ENCODE measurements at places on chromosomes 16 and 17. TPM values are rescaled to one million over a fixed set of nuclear protein-coding genes. Genes with fewer than 3 reads are reported as not detected.
A peak's percentile ranks its signal among the peaks of the same experiment; 100 is the strongest.

DNA sequence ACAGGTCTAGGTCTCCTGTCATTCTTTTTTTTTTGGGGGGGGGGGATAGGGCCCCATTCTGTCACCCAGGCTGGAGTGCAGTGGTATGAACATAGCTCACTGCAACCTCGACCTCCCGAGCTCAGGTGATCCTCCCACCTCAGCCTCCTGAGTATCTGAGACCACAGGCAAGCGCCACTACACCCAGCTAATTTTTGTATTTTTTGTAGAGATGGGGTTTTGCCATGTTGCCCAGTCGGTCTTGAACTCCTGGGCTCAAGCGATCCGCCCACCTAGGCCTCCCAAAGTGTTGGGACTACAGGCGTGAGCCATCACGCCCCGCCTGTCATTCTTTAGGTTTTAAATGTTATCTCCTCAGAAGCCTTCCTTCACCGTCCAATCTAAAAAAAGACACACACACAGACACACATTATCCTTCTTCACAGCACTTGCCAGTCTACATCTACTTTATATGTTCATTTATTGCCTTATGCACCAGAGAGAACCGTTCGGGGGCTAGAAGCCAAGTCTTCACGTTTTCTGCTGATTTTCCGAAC lies 694 bp downstream of the MRPL27 start:
- DNase-seq, result no peak

DNA sequence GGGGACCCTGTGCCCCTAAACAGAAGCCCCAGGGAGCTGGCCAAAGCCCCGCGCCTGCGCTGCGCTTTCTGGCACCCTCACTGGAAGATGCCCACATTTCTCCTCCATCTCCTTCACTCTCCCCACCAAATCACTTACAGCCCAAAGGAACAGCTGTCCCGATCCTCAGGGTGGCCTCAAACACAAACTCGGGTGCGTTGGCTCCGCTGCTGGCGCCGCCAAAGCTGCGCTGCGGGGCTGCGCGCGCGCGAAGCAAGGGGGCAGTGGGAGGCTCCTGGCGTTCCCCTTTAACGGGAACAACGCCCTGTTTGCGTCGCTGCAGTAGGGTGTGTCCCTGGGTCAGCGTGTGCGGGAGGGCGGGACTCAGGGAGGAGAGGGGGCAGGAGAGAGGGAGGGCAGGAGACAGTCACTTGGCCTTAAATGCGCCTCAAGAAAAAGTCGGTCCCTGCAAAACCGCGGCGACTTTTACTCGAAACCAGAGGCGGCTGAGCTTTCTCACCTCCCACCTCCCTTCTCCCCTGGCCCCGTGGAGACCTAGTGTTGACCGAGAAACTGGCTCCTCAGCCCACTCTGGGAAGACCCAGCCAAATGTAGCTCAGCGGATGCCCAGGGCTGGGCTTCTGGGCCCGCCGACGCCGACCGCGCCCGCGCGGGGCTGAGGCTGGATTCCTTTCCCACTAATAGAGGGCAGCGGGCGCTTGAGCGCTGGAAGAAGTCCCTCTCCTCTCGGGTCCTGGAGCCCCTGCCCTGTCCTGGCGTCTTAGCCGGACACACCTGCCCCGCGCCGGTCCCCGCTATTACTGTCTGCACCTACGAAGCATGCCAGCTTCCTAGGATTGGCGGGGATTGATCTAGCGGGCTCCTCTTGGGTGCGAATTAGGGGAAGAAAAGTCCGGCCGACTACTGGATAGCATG lies 2.6 kb downstream of the PMP22 start:
- peak; percentile 92 for DNase-seq

DNA sequence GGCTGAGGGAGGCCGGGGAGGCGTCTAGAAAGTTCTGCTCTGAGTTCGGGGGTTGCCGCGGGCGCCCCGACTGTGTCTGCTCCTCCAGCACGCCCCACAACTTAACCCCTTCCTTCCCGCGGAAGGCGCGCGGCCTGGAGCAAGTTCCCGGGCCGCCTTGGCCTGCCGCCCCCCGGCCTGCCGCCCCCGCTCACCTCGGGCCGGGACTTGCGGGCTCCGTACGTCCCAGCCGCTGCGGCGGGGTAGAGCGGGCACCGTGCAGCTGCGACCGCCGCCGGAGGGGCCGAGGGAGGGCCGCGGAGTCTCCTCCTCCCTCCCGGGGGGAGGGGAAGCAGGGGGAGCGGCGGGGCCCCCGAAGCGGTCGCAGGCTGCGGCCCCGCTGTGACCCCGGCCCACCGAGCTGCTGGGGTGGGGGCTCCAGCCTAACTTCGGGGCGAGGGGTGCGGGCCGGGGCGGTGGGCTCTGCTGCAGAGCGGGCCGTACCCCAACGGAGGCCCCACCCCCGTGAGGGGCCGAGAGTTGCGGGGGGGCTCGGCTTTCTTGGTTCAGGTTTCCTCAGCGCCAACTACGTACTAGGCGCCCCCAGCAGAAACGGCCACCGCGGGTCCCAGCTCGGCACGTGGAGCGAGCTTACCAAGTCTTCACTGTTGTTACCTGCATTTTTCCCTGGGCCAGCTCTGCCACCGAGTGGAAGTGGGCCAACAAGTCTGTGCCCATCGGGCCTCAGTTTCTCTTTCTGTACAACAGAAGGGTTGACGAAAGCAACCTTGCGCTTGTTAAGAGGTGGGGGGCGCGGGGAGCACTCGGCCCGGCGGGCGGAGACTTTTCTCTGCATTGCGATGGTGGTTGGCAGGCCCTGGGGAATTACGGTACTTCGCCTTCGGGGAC lies at the start of gene CCDC102A:
Gene CCDC102A, minus strand, starts transcription at position 266 of the 888 bp plus-strand sequence. CDS start 7,394 bp downstream, outside the sequence.
- no peak for DNase-seq

- DNase-seq, result peak; percentile 21
Observed at GRCh38 chr17:31494259-31495021, 103.0 kb downstream of the RAB11FIP4 start.

GRCh38 chr17:8222380-8222629 lies 11.9 kb upstream of the AURKB start:
- no peak for DNase-seq

Gene ZSCAN10
- 0.16 TPM for total RNA-seq

DNA sequence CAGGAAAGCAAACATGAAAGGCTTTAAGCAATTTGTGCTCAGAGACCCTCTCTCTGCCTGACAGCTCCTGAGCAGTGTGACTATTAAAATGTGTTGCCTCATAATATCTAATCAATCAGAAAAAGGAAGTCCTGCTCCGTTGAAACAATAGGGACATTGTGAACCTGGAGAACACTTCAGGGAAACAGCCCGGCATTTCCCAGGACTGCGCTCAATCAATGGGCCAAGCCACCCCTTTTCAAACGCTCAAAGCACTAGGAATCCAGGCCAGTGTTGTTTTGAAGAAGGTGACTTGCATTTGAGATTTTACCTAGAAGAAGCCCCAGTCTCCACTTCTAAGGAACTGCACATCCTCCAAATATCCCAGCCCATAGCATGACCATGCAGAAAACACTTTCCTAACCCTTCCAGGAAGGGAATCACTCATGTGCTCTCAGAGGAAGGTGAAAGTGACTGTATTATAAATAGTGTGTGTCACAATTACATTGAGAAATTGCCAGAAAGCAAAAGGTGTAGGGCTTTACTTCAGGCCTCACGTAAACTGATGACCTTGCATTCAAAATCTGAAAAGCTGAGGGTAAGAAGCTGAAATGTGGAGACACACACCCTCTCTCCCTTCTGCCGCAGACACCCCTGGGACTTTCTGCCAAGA lies 19.4 kb downstream of the CDRT4 start:
- no peak for DNase-seq

- no peak for DNase-seq
Observed at GRCh38 chr17:54968988-54969332, 395 bp downstream of the STXBP4 start.

Gene KCNG4
- total RNA-seq, result not detected

Gene CES1
- 4.9 TPM for total RNA-seq

- DNase-seq, result no peak
Observed at GRCh38 chr17:6046931-6047330, 23.2 kb upstream of the WSCD1 start.

GRCh38 chr16:66895999-66896398 lies 15.7 kb downstream of the PDP2 start:
- DNase-seq, result no peak

Gene HDAC5
- 24.4 TPM for total RNA-seq

DNA sequence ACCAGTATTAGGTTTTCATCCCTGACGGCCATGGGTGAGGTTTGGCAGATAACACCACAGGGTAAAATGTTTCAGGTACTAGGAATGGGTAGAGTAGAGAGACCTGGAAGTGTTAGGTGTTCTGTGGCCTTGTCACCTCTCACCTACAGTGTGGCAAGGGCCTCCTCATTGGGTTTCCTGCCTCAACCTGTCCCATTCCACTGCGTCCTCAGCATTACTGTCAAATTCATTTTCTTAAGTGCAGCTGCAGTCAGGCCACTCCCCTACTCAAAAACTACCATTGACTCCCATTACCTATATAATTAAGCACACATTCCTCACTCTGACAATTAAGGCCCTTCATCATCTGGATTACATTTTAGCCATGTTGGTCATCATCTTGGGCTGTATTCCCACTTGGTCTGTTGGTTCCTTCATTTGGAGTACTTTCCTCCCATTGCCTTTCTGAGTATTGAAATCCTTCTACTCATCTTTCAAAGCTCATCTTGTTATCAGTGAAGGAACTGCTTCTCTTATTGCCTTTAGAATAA lies 64.5 kb downstream of the NUP88 start:
- no peak for DNase-seq

DNA sequence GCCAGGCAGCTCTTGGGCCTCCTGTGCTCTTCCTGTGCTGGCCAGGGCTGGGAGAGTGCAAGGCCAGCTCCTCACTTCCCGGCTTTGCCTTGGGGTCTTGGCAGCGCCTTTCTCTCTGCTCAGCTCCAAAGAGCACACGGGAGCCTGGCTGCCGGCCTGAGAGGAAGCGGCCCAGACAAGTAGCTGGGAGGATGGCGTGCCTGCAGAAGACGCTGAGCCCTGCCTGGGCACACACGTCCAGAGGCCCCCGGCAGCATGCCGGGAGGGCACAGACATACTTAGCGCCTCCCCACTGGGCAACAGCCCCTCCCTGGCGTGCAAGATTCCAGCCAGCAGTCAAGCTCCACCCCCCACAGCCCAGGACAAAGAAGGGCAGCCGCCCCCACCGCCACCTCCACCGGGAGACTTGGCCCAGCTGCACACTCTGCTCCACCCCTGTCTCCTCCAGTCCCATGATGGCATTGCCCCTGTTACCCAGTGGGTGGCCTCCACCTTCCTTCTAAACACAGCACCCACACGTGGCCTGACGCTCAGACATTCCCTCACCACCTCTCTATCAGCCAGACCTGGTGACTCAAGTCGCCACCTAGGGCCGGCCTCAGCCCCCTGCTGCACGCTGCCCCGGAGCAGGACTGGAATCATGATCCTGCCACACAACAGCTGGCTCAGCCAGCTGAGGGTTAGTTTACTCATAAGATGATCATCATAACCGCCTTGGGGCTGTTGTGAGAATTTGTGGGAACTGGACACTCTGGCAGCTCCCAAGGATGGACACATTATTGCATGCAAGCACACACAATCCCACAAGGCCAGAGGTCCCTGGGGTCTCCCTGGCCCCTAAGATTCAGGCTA lies 12.4 kb downstream of the SGCA start:
- DNase-seq, result peak; percentile 95

Gene HSD17B2
- not detected for total RNA-seq

DNA sequence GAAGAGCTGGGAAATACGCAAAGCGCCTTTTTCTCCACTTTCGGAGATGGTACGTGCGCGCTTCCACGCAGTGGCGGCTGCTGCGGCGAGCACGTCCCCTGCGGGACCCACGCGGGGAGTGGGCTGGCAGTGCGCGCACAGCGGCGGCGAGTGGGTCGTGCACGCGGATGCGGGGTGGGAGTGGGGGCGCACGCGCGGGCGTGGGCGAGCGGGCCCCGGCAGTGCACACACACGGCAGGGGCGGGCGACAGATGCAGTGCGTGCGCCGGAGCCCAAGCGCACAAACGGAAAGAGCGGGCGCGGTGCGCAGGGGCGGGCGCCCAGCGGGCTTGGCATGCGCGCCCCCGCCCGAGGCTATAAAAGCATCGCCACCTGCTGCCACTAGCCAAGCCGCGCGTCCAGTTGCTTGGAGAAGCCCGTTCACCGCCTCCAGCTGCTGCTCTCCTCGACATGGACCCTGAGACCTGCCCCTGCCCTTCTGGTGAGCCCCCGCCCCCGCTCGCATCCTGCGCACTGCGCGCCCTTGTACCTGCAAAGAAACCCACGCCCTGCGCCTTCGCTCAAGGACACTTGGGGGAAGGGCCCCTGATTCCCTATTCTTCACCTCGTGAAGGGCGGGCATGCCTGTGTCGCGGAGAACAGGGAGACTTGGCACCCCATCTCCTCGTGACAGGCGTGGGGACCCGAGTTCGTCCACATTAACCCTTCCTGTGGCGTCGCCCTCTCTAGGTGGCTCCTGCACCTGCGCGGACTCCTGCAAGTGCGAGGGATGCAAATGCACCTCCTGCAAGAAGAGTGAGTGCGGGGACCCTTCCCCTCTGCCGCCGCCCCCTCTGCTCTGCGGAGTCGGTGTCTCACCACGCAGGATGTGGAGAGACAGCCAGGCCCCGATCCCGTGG lies at the start of gene MT3:
Gene MT3, plus strand, starts transcription at position 388 of the 899 bp plus-strand sequence. Its CDS starts 63 bp downstream, at position 451.
- peak; percentile 69 for DNase-seq

Gene AATK
- total RNA-seq, result 1.0 TPM

DNA sequence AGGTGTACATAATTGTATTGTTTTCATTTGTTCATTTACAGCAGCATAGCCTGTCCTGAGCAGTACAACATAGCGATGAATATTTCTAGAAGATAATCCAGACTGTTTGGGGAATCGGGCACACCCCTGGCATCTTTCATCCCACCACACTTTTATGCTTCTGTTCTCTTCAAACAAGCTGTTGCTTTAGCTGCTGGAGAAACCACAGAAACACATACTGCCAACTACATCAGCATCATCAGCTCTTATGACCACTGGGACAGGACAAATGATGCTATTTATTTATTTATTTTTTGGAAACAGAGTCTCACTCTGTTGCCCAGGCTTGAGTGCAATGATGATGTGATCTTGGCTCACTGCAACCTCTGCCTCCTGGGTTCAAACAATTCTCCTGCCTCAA lies 22.6 kb upstream of the HAPSTR1 start:
- no peak for DNase-seq

DNA sequence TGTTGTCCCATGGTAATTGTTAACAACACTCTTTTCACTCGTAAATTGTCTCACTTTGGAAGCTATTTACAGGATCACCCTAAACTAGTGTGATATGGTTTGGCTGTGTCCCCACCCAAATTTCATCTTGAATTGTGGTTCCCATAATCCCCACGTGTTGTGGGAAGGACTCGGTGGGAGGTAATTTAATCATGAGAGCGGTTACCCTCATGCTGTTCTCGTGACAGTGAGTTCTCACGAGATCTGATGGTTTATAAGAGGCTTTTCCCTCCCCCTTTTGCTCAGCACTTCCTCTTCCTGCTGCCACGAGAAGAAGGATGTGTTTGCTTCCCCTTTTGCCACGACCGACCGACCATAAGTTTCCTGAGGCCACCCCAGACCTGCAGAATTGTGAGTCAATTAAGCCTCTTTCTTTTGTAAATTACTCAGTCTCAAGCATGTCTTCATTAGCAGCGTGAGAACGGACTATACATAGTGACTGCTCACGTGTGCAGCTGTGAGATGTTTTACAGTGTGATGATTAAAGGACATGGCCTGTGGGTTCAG lies 34.4 kb downstream of the DNAH3 start:
- DNase-seq, result no peak

Gene SRL
- 489 TPM for total RNA-seq

- DNase-seq, result no peak
Observed at GRCh38 chr17:77212081-77212832, 71.5 kb downstream of the SEC14L1 start.
